NCI-H510A treated with DMSO at 0.1 percent for 48 hours (cell line): ENCODE measurements at places on chromosomes 1 and 21.
A peak's percentile ranks its signal among the peaks of the same experiment; 100 is the strongest.

DNA sequence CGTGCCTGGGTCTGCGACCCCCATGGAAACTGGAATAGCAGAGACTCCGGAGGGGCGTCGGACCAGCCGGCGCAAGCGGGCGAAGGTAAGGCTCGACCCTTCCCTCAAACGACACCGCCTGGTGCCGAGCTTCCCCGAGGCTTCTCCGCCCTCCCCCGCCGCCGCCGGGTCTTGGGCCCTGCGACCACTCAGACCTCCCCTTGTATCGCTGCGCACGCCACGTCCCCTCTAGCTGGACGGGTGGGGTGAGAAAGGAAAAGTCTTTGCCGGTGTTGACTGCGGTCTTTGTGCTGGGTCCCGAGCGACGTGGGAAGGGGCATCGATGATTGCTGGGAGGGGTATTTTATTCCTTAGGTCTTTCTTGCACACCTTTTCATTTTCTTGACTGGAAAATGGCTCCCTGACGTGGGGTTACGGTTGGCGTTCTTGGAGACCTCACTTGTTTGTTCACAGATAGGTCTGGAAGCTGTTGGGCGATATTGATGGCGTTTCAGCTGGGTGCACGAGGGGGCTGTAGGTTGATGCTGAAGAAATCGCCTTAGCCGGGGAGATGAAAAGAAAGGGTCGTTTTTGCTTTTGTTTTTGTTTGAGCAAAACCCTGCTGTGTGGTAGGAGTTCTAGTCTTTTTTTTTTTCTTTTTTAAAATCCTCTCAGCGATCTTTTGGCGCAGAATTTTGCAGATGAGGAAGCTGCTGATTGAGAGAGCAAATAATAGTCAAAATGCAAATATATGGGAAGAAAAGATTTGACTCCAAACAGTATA, 776 bp downstream of the KDM1A start:
- DNase-seq: no peak

DNA sequence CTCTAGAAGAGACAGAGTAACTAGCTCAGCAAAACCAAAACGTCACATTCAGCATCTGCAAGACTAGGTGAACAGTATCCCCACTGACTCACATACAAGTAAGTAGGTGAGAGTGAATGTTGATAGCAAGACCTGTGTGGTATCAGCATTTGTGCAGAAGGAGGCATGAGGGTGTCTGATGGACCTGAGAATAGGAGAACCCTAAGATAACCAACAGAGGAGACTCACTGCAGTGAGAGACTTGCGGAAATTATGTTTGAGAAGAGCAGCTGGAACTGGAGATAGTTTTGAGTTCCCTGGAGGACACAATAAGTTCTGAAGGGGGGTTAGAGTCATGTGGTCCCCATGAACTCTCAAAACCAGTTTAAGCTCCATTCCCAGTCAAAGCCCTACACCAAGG, 59.1 kb downstream of the DYRK1A start:
- no peak for DNase-seq

- peak; percentile 83 for DNase-seq
Observed at GRCh38 chr1:116330342-116330652, 42.7 kb upstream of the ATP1A1 start.

GRCh38 chr1:156808186-156809030, 8.2 kb downstream of the SH2D2A start:
- no peak for DNase-seq

- no peak for DNase-seq
Observed at GRCh38 chr1:180283098-180283497, 53.0 kb downstream of the LHX4 start.

- DNase-seq: no peak
Observed at GRCh38 chr1:114063544-114063943, 84.3 kb downstream of the OLFML3 start.

DNA sequence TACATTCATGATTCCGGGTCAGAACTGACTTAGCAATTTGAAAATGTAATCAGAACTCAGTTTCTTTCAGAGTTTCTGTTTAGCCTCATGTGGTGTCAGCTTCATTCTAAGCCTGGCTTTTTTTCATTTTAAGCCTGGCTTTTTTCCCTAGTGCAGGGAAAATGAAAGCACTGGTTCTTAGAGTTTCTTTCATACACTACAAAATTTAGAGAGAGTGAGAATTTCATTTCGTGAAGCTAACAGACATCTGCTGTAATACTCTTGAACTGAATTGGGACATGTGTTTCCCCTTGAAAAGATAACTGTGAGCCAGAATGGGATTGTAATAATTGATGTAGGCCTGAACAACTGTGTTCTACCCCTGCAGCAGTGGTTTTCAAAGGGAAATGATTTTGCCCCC, 95.3 kb upstream of the KIAA0040 start:
- no peak for DNase-seq

GRCh38 chr1:61746813-61747212, 4.5 kb downstream of the PATJ start:
- DNase-seq: no peak

GRCh38 chr1:151325646-151326429, 1.4 kb downstream of the PI4KB start:
- no peak for DNase-seq

GRCh38 chr1:59815892-59816291, 1.1 kb downstream of the HOOK1 start:
- peak; percentile 36 for DNase-seq

DNA sequence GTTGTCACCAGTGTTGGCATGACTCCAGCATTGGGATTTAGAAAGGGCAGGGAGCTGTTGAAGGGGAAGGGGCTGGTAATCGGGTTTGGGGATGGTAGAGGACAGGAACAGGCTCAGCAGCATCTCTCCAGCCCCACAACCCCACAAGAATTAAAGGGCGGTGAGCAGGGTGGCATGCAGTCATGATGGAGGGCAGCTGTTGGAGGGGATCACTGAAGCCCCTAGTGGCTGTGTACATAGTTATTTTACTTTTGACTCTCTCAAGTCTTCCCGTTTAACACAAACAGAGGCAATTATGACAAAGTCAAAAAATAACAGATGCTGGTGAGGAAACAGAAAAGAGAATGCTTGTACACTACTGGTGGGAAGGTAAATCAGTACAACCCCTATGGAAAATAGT, 213.8 kb downstream of the URB2 start:
- DNase-seq: no peak

DNA sequence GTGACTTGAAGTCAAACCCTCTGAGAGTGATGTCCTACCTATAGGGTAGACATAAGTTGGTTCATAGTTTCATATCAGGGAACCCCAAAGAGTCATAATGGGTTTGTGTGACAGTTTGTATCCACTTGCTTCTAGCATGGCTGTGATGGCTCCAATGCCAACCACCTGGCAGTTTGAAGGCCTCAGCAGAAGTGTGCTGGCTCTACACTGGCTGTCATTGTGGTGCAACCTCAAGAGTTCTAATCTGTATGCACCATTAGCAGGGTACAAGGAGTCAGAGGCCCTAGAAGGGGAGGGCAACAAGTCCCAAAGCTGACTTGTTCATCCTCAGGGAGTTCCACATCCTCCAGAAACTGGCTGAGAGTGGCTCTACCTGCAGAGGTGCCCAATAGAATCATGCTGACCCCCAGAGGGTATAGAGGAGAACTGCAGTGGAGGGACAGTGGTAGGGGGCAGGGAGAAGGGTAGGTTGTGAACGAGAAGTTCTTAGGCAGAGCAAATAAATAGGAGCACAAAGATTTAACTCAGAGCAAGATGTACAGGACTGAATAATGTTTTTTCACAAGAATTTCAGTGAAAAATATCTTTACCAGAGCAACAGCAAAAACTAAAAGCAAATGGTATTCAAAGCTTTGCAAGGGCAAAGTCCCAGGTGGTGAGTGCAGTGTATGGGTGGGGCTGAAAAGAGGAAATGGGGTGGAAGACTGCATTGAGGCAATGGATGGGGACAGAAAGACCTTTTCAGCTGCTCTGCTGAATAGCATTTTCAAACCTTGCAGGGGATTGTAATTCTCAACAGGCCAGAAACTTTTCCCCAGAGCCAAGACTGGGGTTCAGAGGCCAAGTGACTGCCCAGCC, 3.2 kb downstream of the FCRL2 start:
- DNase-seq: no peak

DNA sequence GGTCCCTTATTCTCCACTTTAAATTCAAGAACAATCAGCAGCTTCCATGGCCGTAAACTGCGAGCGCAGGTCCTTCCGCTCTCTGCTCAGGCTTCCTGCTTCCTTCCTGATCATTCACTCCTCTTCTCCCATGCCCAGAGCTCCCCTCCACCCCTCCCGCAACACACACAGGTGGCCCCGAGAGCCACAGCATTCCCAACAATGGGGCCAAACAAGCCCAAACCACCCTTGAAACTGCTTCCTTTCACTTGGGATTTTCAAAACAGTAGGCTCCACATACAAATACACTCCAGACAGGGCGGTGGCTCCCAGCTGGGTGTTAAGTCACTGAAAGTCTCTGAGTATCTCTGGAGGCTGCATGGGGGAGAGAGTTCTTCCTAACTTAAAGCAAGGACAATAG, 11.4 kb downstream of the FAM89A start:
- DNase-seq: no peak

- DNase-seq: no peak
Observed at GRCh38 chr1:77382366-77382765, 100.5 kb downstream of the AK5 start.

- DNase-seq: no peak
Observed at GRCh38 chr1:183590244-183591191, at the start of gene NCF2. Gene NCF2 (minus strand): TSS chr1:183590459. CDS start chr1:183590329, 130 bp downstream.

GRCh38 chr21:29193072-29193471, 62.6 kb downstream of the MAP3K7CL start:
- DNase-seq: no peak
